SK-N-DZ (cell line): ENCODE measurements at places on chromosomes 16 and 17.
A peak's percentile ranks its signal among the peaks of the same experiment; 100 is the strongest.

- DNase-seq = no peak
Measured at GRCh38 chr17:44010966-44011647, 3.7 kb downstream of the TMEM101 start.

- DNase-seq = no peak
Measured at GRCh38 chr17:10328206-10328605, 44.6 kb downstream of the MYH13 start.

DNA sequence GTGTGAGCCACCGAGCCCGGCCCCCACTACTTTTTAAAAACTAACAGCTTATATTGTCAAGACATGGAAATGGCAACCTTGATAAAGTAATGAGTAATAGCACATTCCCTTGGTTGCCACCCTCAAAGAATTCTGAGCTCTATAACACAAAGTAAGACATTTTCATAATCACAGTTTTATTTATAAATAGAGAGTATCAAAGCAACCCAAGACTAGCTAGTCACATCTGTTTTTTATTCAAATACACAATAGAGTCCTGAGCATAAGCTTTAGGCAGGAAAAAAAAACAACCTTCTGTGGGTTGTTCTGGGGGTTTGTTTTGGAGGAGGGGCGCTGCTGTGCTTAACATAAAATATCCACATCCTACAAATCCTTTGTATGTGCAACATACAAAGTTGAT lies 68.7 kb downstream of the CEP95 start:
- DNase-seq = no peak

- no peak for DNase-seq
Measured at GRCh38 chr17:57385975-57386374, 129.7 kb downstream of the MSI2 start.

DNA sequence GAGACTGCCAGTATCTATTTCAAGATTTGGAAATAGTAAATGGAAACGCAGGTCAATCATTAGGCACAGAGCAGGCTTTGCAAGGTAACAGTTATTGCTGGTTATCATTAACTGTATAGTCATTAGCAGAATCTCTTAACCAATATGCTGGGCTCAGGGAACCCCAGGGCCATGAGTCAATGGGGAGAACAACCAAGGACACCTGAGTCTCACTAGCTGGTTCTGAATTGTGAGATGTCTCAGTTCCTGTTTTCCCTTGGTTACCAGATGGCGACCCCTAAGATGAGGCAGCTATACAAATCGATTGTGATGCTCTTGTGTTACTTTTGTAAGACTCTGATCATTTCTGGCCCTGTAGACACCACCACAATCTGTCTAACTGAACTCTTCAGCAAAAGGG lies 385.3 kb downstream of the HAPSTR1 start:
- no peak for DNase-seq

DNA sequence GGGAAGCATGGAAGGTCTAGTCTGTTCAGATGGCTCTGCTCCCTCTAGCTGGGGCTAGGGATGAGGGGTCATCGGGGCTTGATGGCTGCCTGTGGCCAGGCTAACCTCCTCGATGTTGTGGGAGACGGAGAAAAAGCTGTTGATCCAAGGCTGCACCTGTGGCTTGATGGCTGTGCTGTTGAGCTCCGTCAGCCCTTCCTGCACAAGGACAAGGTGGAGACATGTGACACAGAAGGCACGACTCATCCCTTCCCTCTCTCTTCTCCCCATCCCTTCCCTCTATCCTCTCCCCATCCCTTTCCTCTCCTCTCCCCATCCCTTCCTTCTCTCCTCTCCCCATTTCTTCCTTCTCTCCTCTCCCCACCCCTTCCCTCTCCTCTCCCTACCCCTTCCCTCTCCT lies 28.2 kb downstream of the FCSK start:
- DNase-seq = no peak

- peak; percentile 78 for DNase-seq
Measured at GRCh38 chr17:63442074-63442473, 4.0 kb downstream of the CYB561 start.

- DNase-seq = no peak
Measured at GRCh38 chr16:57700781-57701551, 6.4 kb downstream of the DRC7 start.

DNA sequence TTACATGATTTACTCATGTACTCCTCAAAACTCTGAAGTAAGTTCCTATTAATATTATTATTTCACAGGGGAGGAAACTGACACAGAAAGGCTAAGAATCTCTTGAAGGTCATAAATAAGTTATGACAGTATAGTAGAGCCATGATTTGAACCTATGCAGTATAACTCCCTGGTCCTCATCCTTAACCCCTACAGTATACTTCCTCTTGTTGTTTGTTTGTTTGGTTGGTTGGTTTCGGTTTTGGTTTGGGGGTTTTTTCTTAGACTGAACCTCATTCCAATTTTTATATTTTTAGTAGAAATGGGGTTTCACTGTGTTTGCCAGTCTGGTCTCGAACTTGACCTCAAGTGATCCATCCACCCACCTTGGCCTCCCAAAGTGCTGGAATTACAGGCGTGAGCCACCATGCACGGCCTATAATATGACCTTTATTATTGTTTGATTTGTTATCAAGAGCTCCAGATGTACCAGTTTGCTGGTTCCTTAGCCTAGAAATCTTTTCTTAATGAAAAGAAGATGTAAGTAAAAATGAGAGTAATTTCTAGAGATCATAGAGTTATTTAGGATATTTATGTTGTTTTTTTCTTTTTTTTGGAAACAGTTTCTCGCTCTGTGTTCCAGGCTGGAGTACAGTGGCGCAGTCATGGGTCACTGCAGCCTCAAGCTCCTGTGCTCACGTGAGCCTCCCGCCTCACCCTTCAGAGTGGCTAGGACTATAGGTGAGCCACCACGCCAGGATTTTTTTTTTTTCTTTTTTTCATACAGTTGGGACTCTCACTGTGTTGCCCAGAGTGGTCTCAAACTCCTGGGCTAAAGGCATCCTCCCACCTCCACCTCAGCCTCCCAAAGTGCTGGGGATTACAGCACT lies 4.8 kb downstream of the PRR11 start:
- DNase-seq = no peak

DNA sequence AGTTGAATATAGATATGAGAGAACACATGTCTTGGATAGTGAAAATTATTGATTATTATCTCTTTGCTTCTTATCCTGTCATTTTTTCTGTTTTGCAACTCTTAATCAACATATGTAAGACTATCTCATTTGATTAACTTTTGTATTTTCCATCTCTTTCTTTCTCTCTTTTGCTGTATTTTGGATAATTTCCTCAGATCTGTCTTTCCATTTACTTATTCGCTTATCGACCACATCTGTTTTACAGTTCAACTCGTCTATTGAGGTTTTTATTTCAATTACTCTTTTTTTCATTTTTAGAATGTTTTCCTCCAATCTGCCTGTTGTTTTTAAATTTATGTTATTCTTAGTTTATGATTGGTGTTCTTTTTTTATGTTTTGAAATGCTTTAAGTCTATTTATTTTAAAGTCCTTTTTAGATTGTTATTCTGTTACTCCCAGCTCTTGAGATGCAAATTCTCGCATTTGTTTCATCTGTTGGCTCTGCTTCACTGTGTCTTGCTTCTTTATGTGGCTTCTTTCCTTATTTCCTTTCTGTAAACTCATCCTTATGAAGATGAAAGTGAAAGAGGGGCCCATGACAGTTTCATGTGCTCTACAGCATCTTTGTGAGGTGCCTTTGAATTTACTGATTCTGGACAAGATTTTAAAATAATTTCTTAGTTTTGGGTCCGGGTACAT lies 87.8 kb upstream of the IRX5 start:
- no peak for DNase-seq

GRCh38 chr16:76535-77272 lies 1.3 kb upstream of the MPG start:
- DNase-seq = no peak

- DNase-seq = no peak
Measured at GRCh38 chr17:13634021-13634420, 32.3 kb upstream of the HS3ST3A1 start.

- DNase-seq = no peak
Measured at GRCh38 chr17:9355846-9356245, 219.8 kb downstream of the STX8 start.

GRCh38 chr17:18993905-18994526 lies 10.5 kb downstream of the FAM83G start:
- no peak for DNase-seq

GRCh38 chr17:77822302-77823030 lies 136.0 kb upstream of the TNRC6C start:
- no peak for DNase-seq

DNA sequence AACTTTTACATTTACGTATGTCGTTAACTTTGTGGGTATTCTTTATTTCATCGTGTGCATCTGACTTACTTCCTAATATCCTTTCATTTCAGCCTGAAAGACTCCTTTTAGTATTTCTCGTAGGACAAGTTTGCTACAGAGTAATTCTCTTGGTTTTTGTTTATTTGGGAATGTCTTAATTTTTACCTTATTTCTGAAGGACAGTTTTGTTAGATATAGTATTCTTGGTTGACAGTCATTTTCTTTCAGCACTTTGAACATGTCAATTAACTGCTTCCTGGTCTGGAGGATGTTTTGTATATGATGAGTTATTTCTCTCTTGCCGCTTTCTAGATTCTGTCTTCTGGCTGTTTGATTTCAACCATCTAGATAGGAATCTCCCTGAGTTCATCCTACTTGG lies 109.2 kb upstream of the NACA2 start:
- no peak for DNase-seq

DNA sequence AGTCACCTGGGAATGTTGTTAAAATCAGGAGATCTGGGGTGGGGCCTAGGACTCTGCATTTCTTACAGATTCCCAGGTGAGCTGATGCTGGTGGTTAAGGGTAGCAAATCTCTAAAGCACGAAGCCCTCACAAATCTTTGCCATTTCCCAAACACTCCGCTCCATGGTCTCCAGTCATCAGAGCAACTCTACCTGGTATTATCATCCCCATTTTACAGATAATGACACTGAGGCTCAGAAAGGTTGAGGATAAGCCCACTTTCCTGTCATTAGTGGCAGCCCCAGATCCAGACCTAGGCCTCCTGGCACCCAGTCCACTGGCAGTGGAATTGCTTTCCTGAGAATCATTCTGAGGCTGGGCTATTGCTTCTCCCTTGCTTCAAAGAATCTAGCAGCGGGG lies 8.7 kb downstream of the SLC46A1 start:
- no peak for DNase-seq

DNA sequence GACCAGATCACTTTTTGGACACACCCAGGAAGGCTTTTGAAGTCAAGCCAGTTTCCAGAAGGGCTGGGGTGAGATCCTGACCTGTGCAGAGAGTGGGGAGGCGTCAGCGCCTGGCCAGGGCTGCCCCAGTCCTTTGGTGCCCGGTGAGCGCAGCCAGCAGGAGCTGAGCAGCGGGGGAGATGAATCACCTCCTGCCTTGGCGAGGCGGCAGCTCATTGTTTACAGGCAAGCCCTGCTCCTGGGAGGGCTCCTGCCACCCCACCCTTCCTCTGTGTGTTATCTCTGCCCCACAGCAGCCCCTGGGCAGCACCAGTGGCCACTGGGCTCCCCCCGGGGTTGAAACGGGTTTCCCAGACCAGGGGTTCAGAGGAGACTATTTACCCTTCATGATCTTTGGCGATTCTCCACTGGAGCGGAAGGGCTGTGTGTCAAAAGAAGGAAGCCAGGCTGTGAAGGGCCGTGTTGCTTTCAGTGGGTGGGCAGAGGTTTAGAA lies 14.1 kb upstream of the ITGB4 start:
- no peak for DNase-seq

DNA sequence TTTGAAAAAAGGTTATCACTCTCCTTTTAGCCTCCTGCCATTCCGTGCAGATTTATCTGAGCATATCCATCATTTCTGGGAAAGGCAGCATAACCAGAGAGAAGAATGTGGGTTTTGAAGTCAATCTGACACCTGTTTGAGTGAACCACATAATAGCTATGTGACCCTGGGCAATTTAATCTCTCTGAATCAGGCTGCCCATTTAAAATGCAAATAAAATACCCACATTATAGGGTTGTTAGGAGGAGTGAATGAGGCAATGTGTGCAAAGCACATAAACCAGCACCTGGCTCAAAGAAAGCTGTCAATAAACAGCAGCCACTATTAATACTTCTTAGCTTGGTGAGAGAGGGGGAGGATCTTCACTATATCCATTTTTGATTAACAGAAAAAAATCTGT lies 88.0 kb downstream of the CACNG1 start:
- DNase-seq = no peak

GRCh38 chr17:41666237-41666641 lies 22.4 kb upstream of the EIF1 start:
- peak; percentile 50 for DNase-seq

DNA sequence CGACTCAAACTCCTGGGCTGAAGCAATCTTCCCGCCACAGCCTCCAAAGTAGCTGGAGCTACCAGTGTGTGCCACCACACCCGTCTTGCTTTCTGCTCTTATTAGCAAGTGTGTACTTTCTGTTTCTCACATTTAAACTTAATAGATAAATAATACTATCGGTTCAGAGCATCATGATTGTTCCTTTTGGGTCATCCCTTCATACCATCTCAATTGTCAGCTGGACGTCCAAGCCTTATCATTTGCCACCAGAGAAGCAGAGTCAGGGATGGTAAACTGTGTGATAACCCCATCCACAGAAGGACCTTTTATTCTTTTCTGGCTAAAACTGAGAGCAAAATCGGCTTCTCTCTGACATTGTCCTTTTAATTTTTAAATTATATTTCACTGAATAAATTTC lies 279.8 kb upstream of the GOT2 start:
- no peak for DNase-seq

- DNase-seq = no peak
Measured at GRCh38 chr16:87701078-87701460, 64.7 kb downstream of the KLHDC4 start.

GRCh38 chr17:82892899-82893565 lies 53.2 kb upstream of the ZNF750 start:
- no peak for DNase-seq

- DNase-seq = no peak
Measured at GRCh38 chr17:64571746-64572145, 65.0 kb downstream of the CEP95 start.

DNA sequence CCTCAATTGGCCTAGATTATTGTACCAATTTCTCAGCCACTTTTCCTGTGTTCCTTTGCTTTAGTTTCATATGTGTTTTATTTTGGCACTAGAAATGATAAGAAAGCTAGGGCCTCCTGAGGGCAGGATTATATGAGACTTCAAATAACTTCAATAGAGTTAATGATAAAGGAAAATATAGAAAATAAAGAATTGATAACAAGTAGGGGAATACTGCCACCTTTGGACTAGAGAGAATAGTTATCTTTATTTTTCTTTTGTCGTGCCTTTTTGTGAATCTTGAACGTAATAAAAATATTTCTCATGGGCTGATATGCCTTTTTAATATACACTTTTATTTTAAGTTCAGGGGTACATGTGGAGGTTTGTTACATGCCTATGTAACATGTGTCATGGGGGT lies 29.3 kb upstream of the RBL2 start:
- DNase-seq = no peak

DNA sequence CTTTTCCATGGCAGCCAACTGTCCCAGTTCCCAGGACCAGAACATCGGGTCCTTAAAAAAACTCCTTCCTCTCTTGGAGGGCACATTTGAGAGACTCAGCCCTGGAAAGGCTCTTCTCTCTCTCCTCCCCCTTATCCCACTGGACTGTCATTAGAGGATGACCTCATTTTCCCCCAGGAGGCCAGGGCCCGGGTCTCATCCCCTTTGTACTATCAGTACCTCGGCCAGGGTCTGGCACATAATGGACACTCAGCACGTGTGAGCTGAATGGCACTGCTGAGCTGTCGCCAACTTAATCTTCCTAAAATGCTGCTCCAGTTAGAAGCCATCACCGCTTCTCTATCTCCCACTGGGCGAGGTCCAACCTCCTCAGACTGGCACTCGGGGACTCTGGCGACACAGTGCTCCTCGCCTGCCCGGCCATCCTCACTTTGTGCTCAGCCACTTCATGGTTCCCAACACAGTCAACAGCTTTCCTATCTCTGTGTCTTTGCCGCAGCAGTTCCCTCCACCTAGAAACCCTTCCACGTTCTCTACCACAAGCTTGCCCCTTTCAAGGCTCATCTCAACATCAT lies 3.6 kb upstream of the RHBDL3 start:
- no peak for DNase-seq
